ENCODE measurements at places on chromosomes 5 and 9.

- DNase-seq = no peak
Measured at GRCh38 chr5:10480237-10480985, 38.7 kb downstream of the ROPN1L start.

DNA sequence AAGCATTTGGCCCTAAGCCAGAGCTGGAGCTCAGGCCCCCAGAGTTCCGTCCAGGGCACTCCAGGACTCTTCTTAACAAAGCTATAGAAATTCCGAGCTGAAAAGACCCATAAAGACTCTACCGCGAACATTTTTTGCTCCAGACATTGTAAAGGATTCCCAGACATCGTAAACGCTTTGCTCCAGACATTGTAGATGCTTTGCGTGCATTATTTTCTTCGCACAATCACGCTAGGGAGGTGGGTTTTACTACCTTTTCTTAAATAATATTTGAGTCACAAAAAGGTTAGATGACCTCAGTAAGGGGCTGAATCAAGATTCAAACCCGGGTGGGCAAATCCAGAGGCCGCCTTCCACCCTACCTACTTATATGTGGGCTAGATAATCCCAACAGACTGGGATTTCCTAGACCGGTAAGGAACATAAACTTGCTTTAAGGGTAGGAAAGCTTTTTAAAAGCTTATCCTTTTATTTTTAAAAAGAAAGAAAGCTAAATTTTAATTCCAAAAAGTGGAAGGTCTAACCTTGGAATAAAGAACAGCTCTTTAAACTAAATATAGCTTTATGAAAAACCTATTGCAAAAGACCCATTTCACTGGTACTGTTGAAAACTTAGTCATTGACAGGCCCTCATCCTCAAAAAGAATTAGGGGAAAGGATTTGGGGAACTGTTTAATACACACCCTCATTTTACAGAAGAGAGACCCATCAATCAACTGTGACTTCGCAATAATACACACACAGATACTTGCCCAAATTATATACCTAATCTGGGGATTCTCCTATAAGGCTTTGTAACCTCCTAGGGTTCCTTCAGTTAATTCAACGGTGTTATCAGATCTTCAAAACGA lies 822 bp upstream of the TNIP1 start:
- DNase-seq = no peak

DNA sequence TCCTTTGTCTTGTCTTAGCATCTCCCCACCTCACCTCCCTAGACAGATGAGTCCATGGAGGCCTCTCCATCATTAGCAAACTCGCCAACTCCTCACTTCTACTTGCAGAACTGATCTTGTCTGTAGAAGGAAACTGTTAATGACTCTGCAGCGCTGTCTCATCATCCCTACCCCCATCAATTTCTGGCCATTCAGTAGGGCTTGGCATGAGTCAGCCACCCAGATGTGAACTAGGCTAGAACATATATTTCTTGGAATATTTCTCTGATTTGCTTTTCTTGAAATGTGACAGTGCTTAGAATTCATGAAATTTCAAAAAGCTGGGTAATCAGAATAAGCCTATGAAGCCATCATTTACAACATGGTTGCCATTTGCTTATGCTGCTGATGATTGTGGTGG lies 1125.0 kb upstream of the DMAC1 start:
- DNase-seq = no peak

- no peak for DNase-seq
Measured at GRCh38 chr5:148208226-148208625, 5.4 kb downstream of the SPINK6 start.

DNA sequence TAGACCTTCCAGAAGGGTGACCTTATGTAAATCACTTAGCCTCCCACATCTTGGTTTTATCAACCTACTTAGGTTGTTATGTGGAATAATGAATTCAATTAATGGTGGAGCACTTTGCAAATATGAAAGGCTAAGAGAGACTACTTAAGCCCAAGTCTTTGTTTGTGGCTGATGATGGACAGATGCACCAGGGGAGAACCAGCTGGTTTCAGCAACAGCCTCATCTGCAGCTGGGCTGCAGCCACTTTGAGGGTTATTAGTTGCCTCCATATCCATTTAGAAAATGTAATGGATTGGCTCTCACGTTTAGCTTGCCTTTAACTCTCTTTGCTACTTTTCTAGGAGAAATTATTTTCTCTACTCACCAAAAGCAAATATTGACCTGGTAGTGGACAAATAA lies 146.6 kb downstream of the ESM1 start:
- no peak for DNase-seq

DNA sequence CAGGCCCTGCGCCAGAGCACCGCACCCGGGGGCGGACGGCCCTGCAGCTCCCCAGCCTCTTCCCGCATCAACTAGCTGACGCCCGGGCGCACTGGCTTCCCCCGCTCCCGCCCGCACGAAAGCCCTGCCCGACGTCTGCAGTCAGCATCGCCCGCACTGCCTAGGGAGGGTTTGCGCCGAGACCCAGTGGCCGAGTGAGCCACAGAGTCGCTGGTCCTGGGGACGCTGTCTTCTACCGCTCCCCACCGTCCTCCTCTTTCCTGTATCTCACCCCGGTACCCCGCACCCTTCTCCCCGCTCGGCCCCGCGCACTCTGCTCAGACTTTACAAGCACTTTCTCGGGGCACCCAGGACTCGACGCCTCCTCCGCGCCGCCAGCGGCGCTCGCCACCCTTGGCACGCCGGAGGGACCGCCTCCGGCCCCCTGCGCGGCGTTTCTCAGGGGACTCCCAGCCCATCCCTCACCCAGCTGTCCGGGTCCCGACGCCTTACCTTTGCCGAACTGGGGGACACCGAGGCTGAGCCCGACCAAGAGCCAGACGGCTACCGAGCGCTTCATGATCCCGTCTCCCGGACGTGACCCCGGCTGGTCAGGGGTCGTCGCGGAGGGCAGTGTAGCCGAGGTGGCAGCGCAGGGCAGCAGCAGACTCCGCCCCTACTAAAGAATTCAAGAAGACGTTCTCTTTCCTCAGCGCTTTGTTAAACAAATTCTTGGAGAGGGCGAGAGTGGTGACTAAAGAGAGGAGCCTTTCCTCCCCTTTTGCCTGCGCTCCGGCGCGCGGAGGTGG lies 670 bp downstream of the EDIL3 start:
- DNase-seq = no peak

- no peak for DNase-seq
Measured at GRCh38 chr5:181088289-181088688, 42.7 kb downstream of the OR2V1 start.

DNA sequence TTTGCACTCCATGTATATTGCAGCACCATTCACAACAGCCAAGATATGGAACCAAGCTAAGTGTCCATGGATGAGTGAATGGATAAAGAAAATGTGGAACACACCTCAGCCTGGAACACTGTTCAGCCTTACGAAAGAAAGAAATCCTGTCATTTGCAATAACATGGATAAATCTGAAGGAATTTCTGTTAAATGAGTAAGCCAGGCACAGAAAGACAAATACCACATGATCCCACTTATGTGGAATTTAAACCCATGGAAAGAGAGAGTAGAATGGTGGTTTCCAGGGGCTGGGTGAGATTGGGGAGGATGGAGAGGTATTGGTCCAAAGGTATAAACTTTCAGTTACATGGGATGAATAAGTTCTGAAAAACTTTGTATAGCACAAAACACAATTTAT lies 228.9 kb upstream of the CD180 start:
- no peak for DNase-seq

DNA sequence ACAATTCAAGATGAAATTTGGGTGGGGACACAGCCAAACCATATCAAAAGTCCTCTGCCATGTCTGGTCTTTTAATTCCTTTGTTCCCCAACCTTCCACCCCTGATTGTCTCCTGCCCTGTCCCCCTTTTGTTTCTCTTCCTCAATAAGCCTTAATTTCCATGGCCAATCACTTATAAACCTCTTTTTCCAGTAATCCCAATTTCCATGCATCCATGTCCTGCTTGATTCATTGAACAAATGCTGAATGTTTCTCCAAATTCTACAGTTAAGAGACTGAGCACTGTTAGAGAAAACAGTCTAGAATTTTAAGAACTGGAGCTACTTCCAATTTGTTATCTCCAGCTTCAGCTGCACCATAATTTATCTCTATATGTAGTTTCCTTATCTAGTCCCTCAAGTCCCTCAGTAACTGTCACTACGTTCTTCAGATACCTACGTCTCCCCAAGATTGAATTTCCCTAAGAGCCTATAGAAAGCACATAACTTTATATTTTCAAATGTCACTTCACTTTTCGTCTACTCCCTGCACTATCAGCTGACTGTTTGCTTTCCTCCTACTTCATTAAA lies 34.2 kb downstream of the TARS1 start:
- no peak for DNase-seq

DNA sequence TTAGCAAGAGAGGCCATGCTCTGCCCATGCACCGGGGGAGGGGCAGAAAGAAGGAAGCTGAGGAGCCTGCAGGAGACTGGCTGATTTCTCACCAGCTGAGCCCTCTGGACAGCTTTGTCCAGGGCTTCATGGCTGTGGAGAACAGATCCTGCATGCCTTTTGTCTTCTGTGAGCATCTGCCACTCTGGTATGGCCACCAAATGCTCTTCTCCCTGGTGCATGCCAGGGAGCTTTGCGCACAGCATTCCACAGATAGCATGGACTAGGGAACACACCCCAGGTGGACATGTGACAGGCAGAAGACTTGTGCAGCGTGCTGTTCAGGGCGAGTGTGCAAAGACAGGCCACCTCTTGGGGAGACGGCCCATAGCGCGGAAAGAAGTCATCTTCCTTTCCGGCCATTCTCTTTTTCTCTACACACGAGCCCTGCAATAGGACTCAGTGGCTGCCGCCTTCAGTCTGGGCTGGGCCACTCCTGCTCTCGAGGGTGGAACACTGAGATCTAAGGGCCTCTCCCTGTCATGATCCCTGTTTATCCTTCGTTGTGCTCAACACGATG lies 56.7 kb downstream of the GADD45G start:
- DNase-seq = no peak
